GM23248 (cell line): ENCODE measurements at places on chromosomes 1 and 21. TPM values are rescaled to one million over a fixed set of nuclear protein-coding genes. Genes with fewer than 3 reads are reported as not detected.

DNASE2B gene
- not detected in 2 replicates for total RNA-seq

NBPF20 gene
- 1.4 and 3.0 TPM in 2 replicates for total RNA-seq

MPL gene
- not detected in 2 replicates for total RNA-seq

KCNA10 gene
- not detected in 2 replicates for total RNA-seq

LY9 gene
- total RNA-seq: not detected in 2 replicates

COL8A2 gene
- 30.5 and 33.1 TPM in 2 replicates for total RNA-seq

KMO gene
- not detected in 2 replicates for total RNA-seq

ZNF593OS gene
- not detected in 2 replicates for total RNA-seq

- H3K36me3 ChIP-seq: no peaks in the 10 kb centered on the region
- H3K4me3 ChIP-seq: no peak overlapping the region
- no peaks in the 10 kb centered on the region for H3K27me3 ChIP-seq
- H3K4me1 ChIP-seq: no peaks in the 10 kb centered on the region
- DNase-seq: peak; percentile 1
Observed at GRCh38 chr1:213622365-213623063, 365.3 kb upstream of the PROX1 start.

GRCh38 chr1:115757326-115757725, 11.2 kb downstream of the CASQ2 start:
- H3K27ac ChIP-seq: no peak overlapping the region
- no peaks in the 10 kb centered on the region for H3K36me3 ChIP-seq
- no peak for DNase-seq
- H3K4me3 ChIP-seq: no peak overlapping the region

- no peaks in the 10 kb centered on the region for H3K36me3 ChIP-seq
- peaks cover 11% of the 10 kb centered on the region; the same call in 1 of the 2 replicates for H3K4me1 ChIP-seq
- H3K27me3 ChIP-seq: peaks cover 17% of the 10 kb centered on the region; the same call in 1 of the 2 replicates
- H3K4me3 ChIP-seq: no peak overlapping the region
- DNase-seq: no peak
Observed at GRCh38 chr1:229091721-229092136, 179.2 kb upstream of the RAB4A start.

DNA sequence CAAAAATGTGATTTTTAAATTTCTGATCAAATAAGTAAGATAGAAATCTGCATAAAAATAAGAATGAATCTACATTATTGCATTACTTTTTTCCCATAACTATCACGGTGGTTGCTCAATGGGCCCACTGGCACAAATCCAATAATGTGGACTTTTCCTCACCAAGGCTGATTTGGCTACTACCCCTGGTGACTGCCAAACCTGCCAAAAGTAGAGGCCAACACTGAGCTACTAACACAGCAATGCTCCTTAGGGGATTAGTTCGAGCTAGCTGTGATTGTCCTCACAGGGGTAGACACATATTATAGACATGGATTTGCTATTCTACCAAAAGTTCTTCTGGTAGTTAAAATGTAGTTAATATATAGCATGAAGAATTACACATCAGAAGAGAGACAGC, 107.7 kb upstream of the ZNHIT6 start:
- no peaks in the 10 kb centered on the region for H3K27me3 ChIP-seq
- DNase-seq: no peak
- H3K4me3 ChIP-seq: no peak overlapping the region
- H3K4me1 ChIP-seq: peaks cover 16% of the 10 kb centered on the region

DNA sequence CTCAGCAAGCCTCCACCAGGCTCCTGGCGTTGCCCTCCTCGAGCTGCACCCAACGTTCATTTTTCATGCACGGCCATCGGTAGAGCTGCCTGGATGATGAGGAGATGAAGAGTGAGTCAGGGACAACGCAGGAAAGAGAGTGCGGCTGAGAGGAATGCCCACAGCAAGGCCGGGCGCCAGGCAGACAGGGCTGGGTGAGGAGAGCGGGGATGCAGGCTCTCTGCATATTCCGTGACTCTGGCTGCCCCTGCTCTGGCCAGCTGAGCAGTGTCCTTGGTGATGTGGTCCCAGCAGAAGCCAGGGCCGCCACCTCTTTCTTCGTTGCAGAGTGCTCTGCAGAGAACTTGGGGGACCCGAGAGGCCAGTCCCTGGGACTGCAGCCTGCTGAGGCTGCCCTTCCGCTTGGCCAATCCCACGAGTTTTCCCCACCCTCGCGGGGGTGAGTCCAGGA, 10.8 kb downstream of the UMODL1 start:
- no peak overlapping the region for H3K4me3 ChIP-seq
- H3K27me3 ChIP-seq: no peaks in the 10 kb centered on the region
- no peaks in the 10 kb centered on the region for H3K36me3 ChIP-seq
- no peak overlapping the region for H3K27ac ChIP-seq
- peaks cover 14% of the 10 kb centered on the region for H3K4me1 ChIP-seq
- no peak for DNase-seq

DNA sequence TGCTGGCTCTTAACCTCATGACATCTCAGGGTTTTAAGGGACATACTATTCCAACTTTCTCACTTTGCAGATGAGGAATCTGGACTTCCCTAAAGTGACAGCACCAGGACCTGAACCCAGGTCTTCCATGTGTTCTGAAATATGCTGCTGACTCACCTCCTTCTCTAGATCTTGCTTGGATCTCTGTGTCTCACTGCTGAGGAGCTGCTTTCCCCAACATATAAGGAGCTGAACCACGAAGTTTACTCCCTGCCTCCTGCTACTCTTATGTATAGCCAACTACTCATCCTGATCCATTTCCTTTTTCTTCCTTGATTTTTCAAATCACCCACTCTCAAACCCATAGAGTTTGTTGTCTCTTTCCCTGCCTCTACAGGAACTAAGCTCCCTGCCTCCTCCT, 38.2 kb downstream of the ALG14 start:
- peaks cover 19% of the 10 kb centered on the region for H3K4me1 ChIP-seq
- no peaks in the 10 kb centered on the region for H3K27me3 ChIP-seq
- H3K4me3 ChIP-seq: no peak overlapping the region
- H3K27ac ChIP-seq: peak overlapping the region; percentile 68

DNA sequence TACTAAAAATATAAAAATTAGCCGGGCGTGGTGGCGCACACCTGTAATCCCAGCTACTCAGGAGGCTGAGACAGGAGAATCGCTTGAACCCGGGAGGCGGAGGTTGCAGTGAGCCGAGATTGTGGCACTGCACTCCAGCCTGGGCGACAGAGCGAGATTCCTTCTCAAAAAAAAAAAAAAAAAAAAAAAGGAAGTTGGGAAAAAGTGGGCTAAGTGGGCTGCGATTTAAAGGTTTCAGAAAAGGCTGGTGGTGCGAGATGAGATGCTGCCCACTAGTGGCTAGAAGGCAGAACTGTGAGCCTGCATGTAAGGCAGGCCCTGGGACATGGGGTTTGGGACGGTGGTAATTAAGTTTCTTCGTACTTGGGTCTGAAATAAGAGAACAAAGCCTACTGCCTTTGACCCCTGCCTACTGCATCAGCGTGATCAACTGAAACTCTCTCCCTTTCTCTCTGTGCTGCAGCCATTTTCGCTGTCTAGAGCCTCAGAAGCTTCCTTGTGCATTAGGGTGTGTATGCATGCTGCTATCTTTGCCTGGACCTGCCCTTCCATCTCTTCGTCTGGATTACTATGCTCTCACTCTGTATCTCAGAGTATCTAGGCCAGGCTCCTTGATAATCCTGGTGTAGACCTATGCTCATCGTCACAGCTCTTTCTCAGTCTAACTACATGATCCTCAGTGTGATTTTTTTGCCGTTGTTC, 12.4 kb downstream of the FMOD start:
- peak; percentile 72 for DNase-seq
- no peak overlapping the region for H3K27ac ChIP-seq
- no peaks in the 10 kb centered on the region for H3K36me3 ChIP-seq
- peaks cover 5% of the 10 kb centered on the region for H3K27me3 ChIP-seq

DNA sequence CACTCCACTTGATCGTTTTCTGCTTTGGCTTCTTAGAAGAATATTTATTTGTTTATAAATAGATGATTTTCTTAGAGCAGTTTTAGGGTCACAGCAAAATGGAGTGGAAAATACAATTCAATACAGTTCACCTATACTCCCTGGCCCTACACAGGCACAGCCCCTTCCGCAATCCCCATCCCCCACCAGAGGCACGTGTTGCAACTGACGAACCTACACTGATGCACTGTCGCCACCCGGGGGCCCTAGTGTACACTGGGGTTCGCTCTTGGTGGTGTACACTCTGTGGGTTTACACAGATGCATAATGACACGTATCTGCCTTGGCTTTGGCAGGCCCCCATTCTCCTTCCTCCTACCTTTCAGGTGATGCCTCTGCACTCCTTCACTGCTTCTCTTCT, 8.0 kb downstream of the ECHDC2 start:
- no peaks in the 10 kb centered on the region for H3K27me3 ChIP-seq
- H3K27ac ChIP-seq: no peak overlapping the region

DNA sequence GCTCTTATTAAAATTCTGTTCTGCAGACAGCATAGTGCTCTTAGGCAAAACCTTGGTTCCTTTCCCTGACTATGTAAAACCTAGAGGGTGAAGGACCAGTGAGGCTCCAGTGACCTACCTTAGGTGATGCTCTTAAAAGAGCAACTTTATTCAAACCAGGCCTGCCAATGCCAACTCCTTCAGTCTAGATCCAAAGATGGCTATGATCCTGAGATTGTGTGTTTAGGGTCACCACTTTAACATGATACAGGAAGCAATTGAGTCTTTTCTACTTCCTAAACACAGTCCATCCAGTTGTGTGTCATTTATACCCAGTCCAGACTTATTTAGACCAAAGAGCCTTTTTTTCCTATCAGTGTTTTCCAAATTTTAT, 10.8 kb downstream of the MCL1 start:
- no peaks in the 10 kb centered on the region for H3K27me3 ChIP-seq
- H3K36me3 ChIP-seq: peaks cover 27% of the 10 kb centered on the region
- no peak for DNase-seq
- H3K27ac ChIP-seq: peak overlapping the region; percentile 100
- peaks cover 78% of the 10 kb centered on the region for H3K4me1 ChIP-seq

GRCh38 chr1:152029929-152030211, 6.9 kb downstream of the S100A11 start:
- H3K27me3 ChIP-seq: no peaks in the 10 kb centered on the region
- peaks cover 33% of the 10 kb centered on the region for H3K4me1 ChIP-seq
- DNase-seq: no peak
- peaks cover 39% of the 10 kb centered on the region for H3K36me3 ChIP-seq
- no peak overlapping the region for H3K4me3 ChIP-seq

GRCh38 chr1:20742671-20743070, 10.2 kb upstream of the SH2D5 start:
- H3K27me3 ChIP-seq: no peaks in the 10 kb centered on the region
- peak; percentile 33 for DNase-seq
- H3K36me3 ChIP-seq: peaks cover 76% of the 10 kb centered on the region
- H3K27ac ChIP-seq: peak overlapping the region; percentile 33

DNA sequence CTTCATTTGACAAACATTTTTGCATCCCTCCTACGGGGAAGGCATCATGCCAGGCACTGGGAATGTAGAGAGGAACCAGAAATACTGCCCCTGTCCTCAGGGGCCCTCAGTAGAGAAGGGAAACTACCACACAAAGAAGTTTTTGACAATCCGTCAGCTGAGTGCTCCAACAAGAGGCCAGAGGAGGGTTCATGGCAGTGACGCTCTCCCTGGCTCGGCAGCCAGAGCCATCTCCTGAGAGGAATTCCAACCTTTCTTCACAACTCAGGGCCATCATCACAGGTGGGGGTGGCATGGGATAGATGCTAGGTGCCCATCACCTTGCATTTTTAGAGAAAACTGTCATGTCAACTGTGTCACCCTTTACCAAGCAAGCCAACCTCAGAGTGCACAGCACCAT, 154.1 kb downstream of the HIVEP3 start:
- H3K4me3 ChIP-seq: no peak overlapping the region
- H3K27me3 ChIP-seq: no peaks in the 10 kb centered on the region
- no peaks in the 10 kb centered on the region for H3K4me1 ChIP-seq
- H3K27ac ChIP-seq: no peak overlapping the region
- DNase-seq: no peak

DNA sequence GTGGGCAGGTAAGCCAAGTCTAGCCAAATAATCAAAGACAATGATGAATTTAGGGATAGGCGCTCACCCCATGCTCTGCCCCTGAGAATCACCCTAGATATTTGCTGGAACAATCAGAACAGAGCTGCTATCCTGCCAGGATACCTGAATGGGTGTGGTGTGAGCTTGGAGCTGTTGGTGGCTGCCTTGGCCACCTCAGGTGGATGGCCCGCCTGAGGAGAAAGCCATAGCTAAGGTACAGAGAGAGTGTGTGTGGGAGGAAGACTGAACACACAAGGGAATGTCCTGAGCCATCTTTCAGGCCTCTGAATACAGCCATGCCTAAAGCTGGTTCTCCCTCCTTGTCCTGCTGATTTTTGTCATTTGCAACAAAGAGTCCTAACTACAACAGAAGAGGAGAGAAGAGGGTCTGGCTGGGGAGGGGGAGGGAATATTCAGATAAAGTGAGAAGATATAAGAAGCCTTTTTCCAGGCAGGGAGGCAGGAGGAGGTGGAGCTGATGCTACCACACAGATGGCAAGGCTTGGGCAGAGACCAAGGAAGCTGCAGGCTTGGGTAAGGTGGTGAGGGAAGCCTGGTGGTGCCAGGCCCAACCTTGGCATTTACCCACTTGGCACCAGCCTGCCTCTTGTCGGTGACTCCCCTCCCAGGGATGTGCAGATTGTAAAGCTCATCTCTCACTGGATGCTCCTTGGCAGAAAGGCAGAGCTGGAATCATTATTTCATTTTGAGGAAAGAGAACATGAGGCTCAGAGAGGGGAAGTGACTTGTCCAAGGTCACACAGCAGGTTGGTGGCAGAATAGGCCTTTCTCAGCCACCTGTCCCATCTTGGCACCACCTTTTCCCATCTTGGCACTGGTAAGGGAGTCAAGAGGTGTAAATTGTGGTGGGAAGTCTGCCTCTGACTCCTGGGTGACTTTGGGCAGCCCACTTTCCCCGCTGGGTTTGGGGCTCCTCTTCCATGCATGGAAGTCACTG, 49.7 kb downstream of the NKAIN1 start:
- H3K27ac ChIP-seq: no peak overlapping the region
- H3K36me3 ChIP-seq: no peaks in the 10 kb centered on the region
- H3K27me3 ChIP-seq: no peaks in the 10 kb centered on the region
- no peak overlapping the region for H3K4me3 ChIP-seq
- H3K4me1 ChIP-seq: no peaks in the 10 kb centered on the region

DNA sequence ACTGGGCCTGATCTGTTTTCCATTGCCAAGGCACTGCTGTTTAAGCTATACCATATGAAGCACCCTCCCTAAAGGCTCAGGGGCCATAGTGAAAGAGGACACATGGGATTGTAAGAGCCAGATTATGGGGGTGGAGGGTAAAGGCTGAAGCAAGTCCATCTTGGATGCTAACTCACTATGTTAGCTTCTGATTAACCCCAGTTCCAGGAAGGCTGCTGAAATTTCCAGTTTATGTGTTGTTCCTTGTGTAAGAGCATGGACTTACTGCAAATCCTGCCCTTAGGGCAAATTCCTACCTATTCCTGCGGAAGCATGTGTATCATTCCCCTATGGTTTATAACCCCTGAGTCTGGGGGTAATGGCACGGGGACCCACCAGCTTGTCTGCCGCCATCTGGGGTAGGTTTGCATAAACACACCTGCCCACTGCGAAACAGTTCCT, 91.8 kb upstream of the SERBP1 start:
- DNase-seq: no peak
- peaks cover 12% of the 10 kb centered on the region for H3K4me1 ChIP-seq
- no peak overlapping the region for H3K4me3 ChIP-seq
- no peaks in the 10 kb centered on the region for H3K27me3 ChIP-seq
- H3K27ac ChIP-seq: no peak overlapping the region
